Stimulated activated CD4-positive, alpha-beta T cell treated with anti-CD3 and anti-CD28 coated beads, Interleukin-15, amount 100 ng/mL, for 1 hour (primary cell): ENCODE measurements at places on chromosomes 4 and X.

DNA sequence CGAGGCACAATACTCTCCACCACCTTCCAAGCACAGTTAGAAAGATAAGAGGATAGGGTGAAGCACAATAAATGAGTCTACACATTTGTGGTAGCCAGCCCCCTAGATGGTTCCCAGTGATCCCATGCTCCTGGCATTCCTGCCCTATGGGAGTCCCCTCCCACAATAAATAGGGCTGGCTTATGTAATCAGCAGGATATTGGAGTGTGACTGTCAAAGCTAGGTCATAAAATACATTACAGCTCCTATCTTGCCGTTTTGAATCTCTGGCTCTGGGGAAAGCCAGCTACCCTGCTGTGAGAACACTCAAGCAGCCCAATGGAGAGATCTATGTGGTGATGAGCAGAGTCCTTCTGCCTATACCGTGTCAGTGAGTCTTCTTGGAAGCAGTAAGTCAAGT is 198.7 kb upstream of the NOCT start:
- DNase-seq, result no peak

DNA sequence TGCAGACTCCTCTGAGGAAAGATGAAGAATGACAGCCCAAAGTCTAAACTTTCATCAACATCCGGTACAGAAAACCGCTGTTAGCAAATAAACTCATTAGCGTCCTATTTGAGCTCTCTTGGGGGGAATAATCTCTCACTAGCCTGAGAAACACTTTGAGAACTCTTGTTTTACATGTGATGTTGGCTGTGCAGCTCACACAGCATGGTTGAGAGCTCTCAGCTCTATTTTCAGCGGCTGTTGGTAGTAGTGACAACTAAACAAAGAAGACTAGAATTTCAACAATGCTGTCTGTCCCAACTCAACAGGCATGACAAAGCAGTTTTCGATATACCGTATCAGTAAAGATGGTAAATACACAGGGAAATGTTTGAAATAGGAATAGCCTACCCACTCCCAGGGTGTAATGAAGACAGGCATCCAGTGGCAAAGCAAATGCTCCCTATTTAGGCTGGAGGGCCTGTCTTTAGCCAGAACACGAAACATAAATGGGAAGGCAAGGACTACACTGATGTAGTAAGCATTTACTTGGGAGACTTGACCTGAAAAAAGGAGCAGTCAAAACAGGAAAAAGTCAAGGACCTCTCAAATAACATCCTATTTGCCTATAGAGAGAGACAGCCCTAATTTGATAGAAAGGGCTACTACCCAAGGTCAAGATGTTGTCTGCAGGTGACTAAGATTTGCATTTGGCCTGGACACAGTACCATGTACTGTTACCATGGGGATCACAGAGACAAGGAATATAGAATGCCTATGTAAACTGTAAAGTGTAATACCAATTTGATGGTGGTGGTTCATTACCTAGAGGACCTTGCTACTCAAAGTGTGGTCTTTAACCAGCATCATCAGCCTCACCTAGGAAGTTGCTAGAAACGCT is 60.4 kb downstream of the PPEF2 start:
- DNase-seq, result no peak

GRCh38 chrX:136822337-136823095 is 41.8 kb upstream of the ARHGEF6 start:
- DNase-seq, result no peak

DNA sequence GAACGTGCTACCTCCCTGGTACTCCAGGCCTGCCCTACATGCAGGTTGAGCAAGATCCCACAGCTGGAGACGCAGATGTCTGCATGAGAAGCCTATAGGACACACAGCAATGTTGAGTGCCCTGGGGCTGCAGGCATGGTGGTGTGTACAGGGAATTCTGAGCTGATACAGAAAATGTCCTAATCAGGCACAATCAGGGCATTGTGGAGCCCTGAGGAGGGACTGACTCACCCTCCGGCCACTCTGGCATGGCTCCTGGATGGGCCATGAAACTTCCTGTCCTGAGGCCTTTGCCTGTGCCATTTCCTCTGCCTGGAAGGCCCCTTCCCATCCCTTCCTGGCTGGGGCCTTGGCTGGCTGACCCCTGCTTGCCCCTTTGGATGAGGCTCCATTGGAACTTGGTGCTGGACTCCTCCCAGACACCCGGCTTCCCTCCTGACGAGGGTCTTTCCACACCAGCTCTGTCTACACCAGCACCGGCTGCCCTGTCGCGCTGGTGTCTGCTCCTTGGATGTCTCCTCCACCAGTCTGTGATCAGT is 16.7 kb upstream of the AFAP1 start:
- DNase-seq, result no peak

GRCh38 chrX:24668111-24668510 is 21.0 kb upstream of the PCYT1B start:
- no peak for DNase-seq

- DNase-seq, result no peak
Measured at GRCh38 chrX:71118985-71119535, 664 bp downstream of the MED12 start.

DNA sequence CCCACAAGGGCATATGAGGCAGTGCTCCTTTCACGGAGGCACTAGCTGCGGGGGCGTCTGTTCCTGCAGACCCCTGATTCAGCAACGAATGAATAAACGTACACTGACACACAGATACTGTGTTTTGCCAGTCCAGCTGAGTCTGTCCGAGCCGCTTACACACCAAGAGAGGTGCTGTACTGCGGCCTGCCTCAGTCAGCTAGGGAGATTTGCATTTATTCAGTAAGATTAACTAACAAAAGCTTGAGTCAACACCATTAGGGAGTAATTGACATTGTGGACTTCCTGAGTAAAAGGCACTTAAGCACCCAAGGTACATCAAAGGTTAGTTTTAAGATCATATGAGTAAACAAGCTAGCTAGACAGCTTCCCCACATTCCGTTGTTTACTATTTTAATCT is 31.0 kb upstream of the BEX4 start:
- no peak for DNase-seq

DNA sequence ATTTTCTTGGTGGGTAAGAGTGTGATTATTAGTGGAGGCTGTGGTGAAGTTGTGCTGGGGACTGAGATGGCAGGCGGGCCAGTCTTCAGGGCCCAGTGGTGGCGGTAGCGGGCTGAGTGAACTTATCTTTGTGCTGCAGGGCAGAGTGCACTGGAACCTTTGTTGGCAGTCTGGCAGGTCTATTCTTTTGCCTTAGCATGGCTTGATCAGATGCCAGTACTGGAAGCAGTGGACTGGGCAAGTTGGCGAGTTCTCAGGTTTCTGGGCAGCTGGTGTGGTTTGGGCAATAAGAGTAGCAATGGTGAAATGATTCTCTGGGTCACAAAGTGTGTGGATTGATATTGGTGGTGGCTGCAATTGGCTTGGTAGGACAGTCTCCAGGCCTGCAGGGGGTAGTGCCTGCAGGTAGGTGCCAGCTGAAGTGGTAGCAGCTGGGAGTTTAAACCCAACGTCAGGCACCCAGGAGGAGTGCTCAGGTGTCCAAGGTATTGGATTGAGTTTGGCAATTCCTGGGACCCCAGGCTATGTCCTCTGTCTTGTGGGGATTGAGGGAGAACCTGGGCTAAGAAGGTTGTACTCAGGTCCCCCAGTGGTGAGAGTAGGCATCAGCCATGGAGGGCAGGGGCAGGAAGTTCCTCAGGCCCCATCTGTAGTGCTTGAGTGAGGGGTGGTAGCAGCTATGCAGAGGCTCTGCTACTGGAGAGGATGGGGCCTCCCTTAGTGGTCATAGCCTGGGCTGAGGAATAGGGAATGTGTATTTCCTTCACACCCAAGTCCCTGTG is 34.9 kb upstream of the SLC25A14 start:
- DNase-seq, result no peak

DNA sequence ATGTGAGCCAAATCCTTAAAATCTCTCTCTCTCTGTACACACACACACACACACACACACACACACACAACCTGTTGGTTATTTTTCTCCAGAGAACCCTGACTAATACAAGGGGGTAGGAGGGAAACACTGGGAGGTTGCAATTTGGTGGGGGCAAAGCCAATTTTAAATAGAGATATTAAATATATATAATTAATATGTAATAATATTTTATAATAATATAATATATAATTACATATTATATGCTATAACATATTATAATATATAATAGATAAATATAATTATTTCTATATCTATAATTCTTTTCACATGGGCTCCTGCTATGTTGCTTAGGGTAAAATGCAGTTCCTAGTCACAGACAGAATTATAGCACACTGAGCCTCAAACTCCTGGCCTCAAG is 1354.2 kb downstream of the FSTL5 start:
- DNase-seq, result no peak

DNA sequence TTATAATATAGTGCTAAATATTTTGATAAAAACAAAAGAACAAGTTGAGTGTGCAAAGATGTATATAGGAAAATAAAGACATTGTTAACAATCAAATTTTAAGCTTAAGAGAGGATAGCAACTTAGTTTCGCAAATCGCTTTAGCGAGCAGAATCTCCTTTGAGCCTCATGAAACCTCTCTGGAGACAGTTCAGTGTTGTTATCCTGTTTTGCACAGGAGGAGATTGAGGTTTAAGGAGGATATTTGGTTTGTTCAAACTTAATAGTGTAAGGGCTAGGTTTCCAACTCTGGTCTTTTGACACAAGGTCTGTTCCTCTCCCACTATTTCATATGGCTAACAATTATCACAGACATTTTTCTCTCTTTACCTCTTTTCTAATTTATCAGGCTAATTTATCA is 1848.5 kb upstream of the TENM3 start:
- DNase-seq, result no peak

- no peak for DNase-seq
Measured at GRCh38 chrX:57607295-57608187, 15.7 kb downstream of the ZXDB start.

DNA sequence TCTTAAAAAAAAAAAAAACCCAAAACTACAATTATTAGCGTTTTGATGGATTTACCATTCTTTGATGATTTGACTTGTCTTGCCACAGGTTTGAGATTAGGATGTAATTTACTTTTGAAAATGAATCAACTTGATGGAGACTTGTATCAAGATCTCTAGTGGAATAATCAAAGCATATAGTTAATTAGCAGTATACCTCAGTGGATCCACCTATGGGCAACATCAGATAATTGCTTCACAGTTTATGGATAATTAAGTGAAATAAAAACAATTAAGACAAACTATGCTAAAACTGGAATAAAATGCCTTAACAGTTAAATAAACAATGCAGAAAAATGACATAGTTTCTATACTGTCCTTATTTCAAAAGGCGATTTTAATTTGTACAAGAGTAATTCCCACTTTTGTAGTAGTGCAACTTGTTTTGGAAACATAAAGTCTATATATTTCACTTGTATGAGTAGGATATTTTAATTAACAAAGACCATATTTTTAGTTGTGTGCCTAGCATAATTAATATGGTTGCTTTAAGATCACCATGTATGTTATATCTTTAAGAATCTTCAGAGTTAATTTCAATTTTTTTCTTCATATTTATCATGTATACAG is 4.2 kb downstream of the CPEB2 start:
- no peak for DNase-seq

DNA sequence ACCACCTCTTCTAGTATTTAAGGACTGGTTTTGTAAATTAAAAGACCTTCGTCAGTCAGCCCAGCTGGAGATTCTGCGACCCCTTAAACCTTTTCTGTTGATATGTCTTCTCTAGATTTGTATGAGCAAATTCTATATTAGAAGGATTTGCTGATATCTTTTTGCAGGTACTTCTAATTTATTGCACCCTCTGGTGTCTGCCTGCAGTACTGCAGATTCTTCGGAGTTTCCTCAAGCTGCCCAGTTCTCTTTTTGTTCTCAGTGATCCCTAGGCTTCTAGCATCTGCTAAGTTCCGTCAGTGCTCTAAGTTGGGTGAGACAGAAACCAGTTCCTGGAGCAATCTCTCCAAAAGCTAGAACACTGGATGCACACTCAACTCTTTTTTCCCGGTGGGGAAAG is 545.2 kb downstream of the C4orf33 start:
- no peak for DNase-seq
